ENCODE measurements at places on chromosomes 12 and 14. TPM values are rescaled to one million over a fixed set of nuclear protein-coding genes. Genes with fewer than 3 reads are reported as not detected.
A peak's percentile ranks its signal among the peaks of the same experiment; 100 is the strongest.

Gene PLEKHG7
- total RNA-seq: not detected

GRCh38 chr12:62375603-62376002 is 91.0 kb upstream of the MON2 start:
- no peaks in the 10 kb centered on the region for H3K27me3 ChIP-seq
- H3K36me3 ChIP-seq: no peaks in the 10 kb centered on the region
- no peaks in the 10 kb centered on the region for H3K4me1 ChIP-seq
- no peak overlapping the region for H3K27ac ChIP-seq
- no peak overlapping the region for H3K4me3 ChIP-seq

DNA sequence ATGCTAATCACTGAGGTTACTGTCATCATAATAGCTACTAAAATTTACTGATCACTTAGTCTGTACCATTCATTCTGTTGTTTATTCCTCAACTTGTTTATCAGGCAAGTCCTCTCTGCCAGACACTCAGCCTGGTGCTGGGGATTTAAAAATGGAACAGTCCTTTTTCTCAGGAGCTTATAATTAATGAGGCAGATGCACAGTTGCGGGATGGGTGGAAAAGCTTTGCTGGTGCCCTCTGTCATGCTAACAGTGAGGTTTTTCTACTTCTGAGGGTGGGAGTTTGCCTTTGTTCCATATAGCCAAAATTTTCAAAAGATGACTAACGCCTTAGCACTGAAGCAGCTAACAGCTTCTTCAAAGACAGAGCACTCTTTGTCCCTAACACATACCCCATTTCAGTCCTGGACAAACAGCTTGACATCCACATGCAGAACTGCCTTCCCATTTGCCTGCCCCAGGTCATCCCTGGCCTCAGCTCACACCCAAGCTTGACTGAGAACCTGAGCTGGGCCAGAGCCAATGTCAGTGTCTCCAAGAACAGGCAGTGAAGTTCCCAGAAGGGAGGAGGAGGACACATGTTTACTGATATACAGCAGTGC is 30.8 kb upstream of the HSPB8 start:
- DNase-seq: no peak
- H3K27me3 ChIP-seq: no peaks in the 10 kb centered on the region
- H3K27ac ChIP-seq: no peak overlapping the region

- peaks cover 19% of the 10 kb centered on the region for H3K4me1 ChIP-seq
- no peak overlapping the region for H3K4me3 ChIP-seq
- no peak overlapping the region for H3K27ac ChIP-seq
- DNase-seq: no peak
- no peaks in the 10 kb centered on the region for H3K36me3 ChIP-seq
These were observed 53.2 kb downstream of the TESC start for GRCh38 chr12:117046011-117046369.

DNA sequence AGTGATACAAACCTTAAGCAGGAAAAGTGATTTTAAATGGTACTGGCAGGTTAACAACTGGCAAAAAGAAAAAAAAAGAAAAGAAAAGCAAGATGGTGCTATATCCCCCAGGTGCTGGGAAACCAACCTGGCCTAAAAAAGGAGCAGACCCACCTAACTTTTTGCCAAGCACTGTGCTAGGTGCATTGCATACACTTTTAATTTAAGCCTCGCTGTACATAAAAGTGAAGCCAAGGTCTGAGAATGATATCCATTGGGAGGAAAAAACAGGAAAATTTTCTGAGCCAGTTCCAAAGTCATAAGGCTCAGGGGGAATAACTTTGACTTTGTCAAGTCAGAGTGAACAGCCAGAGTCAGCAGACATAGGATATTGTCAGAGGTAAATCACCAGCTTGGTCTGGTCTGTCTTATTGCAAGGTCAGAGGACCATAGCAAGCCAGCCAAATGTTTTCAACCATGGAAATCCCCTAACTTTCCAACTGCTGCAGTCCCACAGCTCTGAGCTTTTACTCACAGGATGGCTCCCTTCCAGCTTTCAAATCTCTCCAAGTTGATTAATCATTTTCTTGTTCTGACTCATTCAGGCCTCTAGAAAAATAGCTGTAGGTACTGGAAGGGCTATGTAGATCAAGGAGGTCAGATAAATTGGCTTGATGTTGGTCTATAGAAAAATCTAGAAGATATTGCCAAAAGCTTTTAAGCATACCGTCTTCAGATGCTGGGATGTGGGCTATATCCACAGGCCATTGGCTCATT is 412.9 kb downstream of the RAD51B start:
- H3K36me3 ChIP-seq: no peaks in the 10 kb centered on the region
- H3K4me1 ChIP-seq: peaks cover 30% of the 10 kb centered on the region
- H3K4me3 ChIP-seq: no peak overlapping the region
- DNase-seq: peak; percentile 67
- no peaks in the 10 kb centered on the region for H3K27me3 ChIP-seq
